ENCODE measurements at places on chromosomes 13 and 19.
A peak's percentile ranks its signal among the peaks of the same experiment; 100 is the strongest.

DNA sequence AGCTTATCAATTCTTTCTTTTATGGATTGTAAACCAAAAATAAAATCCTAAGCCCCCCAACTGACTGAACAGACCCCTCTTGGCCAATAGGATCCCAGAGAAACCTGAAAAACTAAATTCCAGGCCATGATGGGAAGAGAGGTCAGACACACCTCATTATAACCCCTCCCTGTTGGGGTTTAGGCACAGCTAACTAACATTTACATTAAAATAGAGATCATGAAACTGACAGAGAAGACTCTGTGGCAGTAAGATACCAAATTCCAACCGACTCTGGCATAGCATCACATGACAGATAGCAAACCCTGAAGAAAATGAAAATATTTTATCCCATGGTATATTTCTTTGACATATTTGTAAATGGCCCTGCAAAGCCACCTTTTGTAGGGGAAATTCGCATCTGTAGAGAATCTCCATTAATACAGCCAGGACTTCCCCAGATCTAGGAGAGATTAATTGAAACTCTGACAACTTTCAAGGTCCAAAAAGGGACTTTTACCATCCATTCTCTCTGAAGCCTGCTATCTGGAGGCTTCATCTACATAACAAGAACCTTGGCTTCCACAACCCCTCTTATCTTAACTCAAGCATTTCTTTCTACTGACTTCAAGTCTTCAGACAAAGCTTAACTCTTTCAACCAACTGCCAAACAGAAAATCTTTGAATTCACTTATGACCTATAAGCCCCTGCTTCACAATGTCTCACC, 27.1 kb upstream of the GAS6 start:
- no peak for DNase-seq

DNA sequence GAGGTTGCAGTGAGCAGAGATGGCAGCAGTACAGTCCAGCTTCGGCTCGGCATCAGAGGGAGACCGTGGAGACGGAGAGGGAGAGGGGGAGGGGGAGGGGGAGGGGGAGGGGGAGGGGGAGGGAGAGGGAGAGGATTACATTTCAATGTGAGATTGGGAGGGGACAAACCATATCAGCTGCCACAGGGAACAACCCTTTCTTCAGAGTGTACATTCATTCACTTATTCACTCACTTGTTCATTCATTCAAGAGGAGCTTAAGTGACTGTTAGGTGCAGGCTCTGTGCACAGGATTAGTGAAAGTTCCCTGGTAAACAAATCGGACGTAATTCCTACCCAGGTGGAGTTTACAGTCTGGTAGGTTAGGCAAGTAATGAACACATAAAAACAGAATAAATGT, 65.6 kb upstream of the MEDAG start:
- DNase-seq: no peak

DNA sequence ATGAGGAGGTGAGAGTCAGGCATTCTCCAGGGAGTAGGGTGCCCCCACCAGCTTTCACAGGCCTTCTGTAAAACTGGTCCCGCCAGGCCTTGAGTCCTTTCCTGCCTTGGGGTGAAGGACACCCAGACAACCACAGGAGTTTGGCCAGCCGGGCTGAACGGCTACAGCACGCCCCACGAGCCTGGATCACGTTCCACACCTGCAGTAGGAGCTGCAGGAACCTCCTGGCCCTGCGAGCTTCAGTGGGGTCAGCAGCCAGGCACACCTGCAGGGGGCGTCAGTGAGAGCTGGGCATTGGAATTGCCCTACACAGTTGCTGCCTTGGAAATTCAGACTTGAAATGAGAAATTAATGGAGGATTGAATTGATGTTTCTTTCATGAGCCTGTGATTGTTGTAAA, 45.7 kb downstream of the COL4A2 start:
- DNase-seq: no peak

- no peak for DNase-seq
Measured at GRCh38 chr19:41425174-41426115, 1.7 kb downstream of the B3GNT8 start.

DNA sequence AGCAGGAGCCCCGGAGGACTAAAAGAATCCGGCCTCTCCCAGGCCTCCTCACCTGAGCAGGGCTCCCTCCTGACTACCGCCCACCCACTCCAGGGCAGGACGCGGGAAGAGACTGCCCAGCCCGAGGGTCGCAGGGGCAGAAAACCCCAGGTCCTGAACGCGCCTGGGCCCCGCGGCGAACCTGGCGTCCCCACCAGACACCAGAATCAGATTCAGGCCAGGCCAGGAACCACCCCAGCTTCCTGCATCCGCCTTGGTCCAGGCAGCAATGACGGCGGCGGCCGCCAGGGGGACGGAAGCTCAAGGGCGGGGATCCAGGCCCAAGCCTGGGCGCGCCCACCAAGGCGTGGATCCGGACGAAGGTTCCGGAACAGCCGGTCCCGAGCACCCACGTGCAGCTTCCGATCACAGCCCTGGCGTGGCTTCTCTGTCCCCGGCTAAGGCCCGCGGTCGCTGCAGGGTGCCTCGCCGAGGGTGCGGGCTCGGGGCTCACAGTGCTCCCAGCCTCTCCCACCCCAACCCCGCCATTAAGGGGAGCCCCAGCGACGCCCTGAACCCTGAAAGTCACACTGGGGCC, 3.6 kb downstream of the LGALS7 start:
- DNase-seq: peak; percentile 74

DNA sequence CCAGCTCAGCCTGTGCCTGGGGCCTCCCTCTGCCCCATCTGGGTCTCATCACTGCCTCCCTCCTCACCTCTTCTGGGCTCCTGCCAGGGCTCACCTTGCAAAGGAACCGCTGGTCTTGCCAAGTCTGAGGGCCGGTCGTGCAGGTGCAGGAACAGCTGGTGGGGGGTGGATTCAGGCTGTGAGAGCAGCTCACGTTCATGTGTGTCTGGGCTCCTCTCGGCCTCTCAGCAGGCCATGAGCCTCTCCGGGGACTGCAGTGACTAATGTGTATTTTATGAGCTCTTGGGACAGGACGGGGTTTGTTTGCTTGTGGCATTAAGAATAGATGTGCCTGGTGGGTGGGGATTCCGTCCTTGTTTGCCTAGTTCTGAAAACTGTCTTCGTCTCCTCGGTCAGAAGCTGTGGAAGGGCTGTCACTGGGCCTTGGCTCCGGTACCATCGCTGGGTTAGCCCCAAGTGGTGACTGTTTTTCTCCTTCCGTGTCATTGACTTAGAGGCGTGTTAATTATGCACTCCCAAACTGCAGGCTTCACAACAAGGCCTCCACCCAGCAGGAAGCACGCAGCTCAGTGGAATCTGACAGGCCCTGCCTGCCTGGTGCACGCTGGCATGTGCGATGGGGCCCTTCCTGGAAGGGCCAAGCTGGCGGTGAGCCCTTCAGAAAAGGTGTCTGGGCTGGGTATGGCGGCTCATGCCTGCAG, 77.6 kb downstream of the KDM4B start:
- no peak for DNase-seq

DNA sequence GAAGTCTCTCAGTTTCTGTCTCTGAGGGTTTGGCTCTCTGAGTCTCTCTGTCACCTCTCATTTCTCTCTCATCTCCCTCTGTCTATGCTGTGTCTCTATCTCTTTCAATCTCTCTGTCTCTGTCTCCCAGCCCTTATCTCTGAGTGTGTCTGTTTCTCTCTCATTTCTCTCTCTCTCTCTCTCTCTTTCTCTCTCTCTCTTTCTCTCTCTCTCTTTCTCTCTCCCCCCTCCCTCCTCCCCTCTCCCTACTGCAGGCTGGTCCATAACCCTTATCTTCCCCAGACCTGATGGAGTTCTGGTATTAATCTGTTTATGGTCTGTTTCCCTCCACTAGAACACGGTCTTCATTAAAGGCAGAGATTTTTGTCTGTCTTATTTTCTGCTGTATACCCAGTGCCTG, 1.3 kb upstream of the PVR start:
- no peak for DNase-seq

DNA sequence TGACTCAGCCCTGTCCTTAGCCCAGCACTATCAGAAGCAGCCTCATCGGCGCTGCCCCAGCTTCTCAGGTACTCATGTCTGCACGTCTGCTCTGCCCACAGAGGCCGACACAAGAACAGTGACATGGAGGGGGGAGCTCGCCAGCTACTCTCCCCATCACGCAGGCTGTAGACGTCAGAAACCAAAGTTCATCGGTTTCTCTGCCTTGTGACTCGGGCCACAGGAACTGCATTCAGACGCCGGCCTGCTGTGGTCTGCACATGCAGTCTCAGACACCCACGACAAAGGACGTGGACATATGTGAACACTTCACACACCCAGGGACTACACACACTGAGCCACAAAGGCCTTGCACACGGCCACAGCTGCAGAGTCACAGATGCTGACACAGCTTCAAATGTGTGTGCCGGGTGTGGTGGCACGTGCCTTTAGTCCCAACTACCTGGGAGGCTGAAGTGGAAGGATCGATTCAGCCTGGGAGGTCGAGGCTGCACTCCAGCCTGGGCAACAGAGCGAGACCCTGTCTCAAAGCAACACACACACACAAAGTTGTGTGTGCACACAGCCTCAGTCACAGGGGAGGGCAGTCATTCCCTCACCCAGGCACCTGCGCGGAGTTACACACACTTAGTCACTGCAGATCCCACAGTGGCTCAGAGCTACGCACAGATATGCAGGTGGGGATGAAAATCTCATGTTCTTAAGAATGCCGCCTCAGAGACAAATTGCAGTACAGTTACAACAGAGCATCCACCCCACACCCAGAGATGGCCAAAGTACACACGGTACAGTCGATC, 4.9 kb upstream of the ZFP36 start:
- peak; percentile 83 for DNase-seq

GRCh38 chr19:31600731-31601295, 251.6 kb upstream of the TSHZ3 start:
- DNase-seq: no peak

GRCh38 chr13:65725006-65725405, 1505.1 kb downstream of the PCDH9 start:
- no peak for DNase-seq

DNA sequence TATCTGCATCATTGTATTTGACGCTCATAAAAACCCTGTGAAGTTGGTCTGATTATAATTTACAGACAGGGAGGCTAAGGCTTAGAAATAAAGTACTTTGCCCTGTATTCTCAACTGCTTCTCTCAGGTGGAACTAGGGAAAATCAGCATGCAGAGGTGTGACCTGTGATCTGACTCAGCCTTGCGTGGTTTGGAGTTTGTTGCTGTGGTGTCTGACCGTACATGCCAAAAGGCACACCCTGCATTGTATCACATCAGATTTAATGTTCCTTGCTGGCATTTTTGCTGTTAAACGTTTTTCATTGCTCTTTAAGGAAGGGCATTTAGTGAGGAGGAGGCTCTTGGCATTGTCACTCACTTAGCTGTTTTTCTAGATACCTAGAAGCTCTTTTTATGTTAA, 58.8 kb upstream of the C1QTNF9B start:
- no peak for DNase-seq

GRCh38 chr13:21050288-21051197, 10.8 kb downstream of the LATS2 start:
- no peak for DNase-seq

DNA sequence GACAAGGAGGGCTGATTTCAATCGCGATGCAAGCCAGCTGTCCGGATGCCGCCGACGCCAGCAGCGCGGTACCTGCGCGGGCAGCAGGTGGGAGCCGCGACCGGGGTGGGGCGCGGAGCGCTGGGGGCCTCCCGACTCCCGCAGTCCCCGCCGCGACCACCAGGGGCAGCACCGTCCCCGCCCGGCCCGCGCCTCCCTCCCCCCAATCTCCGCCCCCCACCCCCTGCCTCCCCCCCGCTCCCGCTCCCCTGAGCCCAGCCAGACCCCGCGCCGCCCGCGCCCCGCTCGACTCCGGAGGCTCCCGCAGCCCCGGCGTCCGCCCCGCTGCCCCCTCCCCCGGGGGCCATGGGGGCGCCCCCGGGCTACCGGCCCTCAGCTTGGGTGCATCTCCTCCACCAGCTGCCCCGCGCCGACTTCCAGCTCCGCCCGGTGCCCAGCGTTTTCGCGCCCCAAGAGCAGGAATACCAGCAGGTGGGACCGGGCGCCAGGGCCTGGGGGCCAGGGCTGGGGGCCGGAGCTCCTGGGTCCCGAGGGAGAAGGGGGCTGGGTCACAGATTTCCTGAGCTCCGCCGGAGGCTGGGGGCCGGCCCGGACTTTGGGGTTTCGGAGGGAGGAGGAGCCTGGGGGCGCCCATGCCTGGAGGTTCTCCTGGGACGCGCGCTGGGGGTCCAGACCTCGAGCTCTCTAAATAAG, at the start of gene TTYH1:
Gene TTYH1, plus strand, starts transcription at position 257 of the 693 bp plus-strand sequence. Its CDS starts 89 bp downstream, at position 346.
- DNase-seq: peak; percentile 14

- DNase-seq: no peak
Measured at GRCh38 chr13:71517004-71517403, 350.0 kb downstream of the DACH1 start.
